Renal cortex interstitium (tissue), 15 donors: ENCODE measurements at places on chromosomes 7 and 10.
A peak's percentile ranks its signal among the peaks of the same experiment; 100 is the strongest.

GRCh38 chr7:139701908-139702307 lies 75.9 kb downstream of the HIPK2 start:
- DNase-seq: no peak

DNA sequence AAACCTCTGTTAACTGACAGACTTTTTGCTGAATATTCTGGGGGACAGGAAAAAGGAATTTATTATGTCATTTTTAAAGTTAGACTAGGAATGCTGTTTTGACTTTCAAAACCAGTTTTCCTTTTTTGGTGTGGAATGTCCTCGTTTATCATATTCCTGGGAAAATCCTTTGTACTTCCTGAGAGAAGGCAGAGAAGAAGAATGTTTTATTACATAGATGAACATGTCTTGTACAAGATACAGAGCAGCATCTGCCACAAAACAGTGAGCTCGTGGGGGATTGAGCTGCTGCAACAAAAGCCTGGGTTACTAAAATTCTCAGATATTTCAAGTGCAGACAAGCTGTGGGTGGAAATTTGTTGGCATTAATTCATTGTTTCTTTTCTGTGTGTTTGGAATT lies 20.2 kb downstream of the MCU start:
- no peak for DNase-seq

DNA sequence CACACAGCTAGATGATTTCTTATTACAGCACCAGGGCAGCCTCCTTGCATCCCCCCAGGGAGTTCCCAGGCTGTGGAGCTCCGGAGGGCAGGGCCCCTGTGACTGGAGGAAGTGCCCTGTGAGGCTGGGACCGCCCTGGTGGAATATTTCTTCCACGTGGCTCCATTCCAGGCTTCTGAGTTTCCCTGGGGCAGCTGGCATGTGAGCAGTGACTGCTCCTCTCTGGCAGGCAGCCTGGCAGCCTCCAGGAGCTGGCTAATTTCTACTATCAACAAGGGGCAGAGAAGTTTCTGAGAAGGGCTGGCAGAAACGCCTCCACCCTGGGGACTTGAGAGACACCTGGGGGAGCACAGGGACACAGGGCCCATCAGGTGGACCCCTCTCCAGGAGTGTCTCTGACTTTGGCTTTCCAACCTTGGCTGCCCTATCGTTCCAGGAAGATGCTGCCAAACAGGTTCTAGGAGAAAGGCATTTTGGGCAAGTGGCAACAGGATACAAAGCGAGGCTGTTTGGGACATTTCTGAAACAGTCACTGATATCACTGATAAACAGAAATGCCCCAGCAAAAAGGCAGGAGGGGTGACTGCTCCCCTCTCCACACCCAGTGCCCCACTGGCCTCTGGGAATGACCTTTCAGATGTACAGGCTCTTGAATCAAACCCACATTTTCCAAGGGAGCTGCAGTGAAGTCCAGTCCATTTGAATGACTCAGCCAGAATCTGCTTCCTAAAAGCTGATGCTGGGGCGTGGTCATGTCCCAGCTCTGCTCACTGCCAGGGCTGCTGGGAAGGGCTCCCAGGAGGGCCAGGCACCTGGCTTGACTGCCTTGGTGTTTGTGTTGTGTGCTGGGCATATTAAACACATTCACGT lies 16.1 kb downstream of the MYOF start:
- DNase-seq: no peak

GRCh38 chr10:129497013-129497412 lies 30.0 kb downstream of the MGMT start:
- DNase-seq: no peak

DNA sequence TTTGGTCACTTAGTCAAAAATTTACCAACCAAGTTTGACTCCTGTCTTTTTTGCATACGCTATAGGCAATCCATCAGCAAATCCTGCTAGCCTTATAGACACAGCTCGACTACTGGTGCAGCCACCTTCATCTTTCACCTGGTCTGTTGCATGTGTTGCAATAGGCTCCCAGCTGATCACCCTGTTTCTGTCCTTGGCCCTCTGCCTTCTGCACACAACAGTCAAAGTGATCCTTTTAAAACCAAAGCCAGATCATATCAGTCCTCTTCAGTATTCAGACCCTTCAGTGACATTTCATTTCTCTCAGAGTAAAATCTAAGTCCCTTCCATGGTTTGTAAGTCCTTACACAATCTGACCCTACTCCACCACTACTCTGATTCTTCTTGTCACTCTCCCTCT lies 10.9 kb upstream of the CDK6 start:
- DNase-seq: no peak

GRCh38 chr10:71531485-71532446 lies 135.0 kb downstream of the CDH23 start:
- no peak for DNase-seq

GRCh38 chr10:71722849-71723248 lies 3.3 kb upstream of the C10orf105 start:
- no peak for DNase-seq

DNA sequence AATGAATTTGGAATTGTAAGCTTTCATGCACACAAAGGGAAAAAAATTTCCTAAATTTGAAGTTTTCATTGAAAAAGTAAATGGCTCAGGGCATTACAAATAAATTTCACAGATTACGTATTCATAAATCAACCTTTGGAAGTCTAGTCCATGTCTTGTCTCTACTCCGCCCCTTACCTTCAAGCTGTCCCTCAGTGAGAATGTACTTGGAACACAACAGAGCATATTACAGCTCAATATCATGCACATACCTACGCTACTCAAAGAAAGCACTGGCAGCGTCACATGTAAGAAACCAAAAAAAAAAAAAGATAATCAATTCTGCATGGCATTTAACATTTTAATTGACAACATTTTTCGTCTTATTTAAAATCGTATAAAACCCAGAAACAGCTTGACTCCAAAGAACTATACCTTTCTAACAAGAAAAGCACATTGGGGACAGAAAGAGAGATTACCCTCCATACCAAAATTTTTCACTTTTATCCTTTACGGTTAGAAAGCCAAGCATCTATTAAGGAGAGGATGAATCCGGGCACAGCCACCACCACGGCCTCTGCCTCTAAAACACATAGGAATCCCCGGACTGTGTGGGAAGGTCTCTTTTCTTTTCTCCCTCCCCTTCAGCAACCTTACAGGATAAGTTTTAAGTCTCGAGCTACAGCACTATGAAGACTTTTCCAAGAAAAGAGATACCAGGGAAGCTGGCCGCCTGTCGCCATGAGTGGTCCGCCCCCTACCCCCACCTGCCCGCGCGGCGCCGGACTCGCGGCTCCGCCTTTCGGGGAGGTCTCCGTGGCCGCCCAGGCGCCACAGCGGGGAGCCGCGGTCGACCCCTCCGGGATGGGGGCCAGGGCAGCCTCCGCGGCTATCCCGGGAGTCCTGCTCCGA lies 1.1 kb downstream of the JMJD1C start:
- DNase-seq: peak; percentile 37

- no peak for DNase-seq
Observed at GRCh38 chr10:2933071-2933470, 134.3 kb upstream of the PFKP start.
